ENCODE measurements at places on chromosomes 7 and 10.

GRCh38 chr7:157440346-157441022 is 103.7 kb downstream of the DNAJB6 start:
- DNase-seq = no peak

DNA sequence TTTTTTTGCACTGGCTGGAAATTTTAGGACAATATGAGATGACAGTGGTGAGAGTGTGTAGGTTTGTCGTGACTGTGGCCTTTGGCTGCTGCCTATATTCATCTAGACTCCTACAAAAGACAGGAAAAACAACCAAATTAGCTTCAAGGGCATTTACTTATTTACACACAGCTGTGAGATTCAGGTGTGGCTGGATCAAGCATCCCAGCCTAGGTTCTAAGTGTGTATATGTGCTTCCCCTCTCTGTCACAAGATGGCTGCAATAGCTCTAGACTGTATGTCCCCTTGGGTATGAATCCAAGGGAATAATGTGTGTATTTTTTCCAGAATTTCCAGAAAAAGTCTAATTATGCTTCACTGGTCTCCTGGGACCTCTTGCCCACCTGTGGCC is 25.5 kb upstream of the INPP5A start:
- no peak for DNase-seq

DNA sequence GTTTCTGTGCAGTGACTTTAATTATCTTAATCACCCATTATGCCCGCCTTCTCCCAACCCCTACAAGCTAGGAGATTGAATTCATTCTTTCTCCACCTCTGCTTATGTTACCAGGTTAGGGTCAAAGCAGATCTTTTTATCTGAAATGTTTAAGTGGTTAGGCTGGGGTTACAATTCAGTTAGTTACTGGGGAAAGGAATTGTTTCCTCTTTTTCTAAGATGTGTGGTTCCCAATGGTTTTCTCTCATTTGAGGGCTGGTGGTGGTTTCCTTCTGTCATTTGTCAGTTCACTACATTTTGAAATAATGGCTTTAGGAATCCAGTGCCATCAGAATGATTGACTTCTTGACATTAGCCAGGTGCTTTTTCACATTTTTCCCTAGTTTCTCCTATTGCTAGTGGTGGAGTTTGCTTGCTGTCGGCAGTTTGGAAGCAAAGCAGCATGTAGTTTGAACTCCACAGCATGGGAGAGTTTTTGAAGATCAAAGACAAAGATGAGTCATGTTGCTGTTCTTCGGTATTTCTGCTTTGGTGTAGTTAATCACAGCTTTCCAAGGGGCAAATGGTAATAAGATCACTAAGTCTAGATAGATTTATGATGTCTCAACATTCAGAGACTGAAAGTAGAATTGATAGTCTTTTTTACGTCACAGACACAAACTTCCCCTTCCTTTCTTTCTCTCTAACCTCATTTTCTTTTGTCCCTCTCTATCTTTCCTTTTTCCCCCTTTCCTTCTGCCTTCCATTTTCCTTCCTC is 168.2 kb downstream of the SND1 start:
- no peak for DNase-seq

- DNase-seq = no peak
Observed at GRCh38 chr7:82631998-82632397, 188.4 kb upstream of the CACNA2D1 start.

DNA sequence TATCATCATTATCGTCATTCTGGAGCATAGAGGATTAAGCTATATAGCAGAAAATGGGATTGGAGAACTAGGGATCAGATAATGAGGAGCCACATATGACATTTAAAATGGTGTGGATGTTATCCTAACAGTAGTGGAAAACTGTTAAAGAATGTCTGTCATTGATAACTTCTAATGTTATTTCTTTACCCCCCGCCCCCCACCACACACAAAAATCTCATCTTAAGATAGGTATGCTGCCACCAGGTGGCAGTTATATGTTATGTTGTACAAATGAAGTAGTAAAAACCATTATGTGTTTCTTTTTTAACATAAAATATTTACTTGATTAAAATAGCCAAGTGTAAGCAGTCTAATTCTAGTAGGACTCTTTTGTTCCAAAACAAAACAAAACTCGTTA is 13.0 kb downstream of the AKAP9 start:
- no peak for DNase-seq

DNA sequence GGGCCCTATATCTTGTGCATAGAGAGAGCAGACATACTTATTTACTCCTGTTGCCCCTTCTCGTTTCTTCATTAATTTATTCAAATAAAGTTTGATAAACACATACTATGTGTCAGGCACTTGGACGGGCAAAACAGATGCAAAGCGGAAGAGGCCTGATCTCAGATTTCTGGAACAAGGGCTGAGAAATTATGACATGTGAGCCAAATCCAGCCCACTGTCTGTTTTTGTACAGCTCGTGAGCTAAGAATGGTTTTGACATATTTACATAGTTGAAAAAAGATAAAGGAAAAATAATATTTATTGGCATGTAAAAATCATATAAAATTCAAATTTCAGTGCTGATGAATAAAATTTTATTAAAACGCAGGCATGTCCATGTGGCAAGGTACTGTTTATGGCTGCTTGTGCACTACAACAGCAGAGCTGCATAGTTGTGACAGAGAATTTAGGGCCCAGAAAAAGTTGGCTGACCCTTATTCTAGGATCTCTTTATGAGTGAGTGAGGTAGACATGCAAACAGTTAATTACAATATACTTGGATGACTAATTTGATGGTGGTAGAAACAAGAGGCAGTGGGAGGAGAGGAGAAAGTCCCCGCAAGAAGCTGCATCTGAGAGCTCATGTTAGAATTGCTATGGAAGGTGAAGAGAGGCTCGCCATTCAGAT is 68.1 kb upstream of the ITPRID1 start:
- DNase-seq = no peak

GRCh38 chr10:15254808-15255648 is 86.5 kb upstream of the NMT2 start:
- DNase-seq = no peak

GRCh38 chr7:159083698-159084068 is 61.0 kb downstream of the VIPR2 start:
- no peak for DNase-seq

- DNase-seq = no peak
Observed at GRCh38 chr7:63077841-63078240, 920.8 kb upstream of the ZNF722 start.

DNA sequence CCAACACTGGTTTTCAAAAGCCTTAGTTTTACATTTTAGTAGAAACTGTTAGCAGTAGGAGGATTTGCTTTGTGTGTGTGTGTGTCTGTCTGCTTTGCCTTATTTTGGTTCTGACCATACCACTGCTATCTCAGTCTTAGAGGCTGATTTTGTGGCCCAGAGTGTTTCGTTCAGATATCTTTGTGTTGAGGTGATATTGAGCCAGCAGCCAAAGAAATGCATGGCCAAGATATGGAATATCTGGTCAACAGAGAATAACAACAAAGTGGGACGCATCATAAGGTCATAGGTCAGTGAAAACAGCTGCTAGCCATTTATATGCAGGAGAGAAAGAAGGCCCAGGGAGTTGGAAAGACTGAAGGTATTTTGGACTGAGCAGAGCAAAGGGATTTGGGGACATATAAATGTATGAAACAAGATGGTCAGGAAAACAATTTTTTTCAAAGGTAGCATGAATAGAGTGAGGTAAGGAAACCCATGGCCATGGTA is 47.7 kb downstream of the KIAA1217 start:
- DNase-seq = no peak

DNA sequence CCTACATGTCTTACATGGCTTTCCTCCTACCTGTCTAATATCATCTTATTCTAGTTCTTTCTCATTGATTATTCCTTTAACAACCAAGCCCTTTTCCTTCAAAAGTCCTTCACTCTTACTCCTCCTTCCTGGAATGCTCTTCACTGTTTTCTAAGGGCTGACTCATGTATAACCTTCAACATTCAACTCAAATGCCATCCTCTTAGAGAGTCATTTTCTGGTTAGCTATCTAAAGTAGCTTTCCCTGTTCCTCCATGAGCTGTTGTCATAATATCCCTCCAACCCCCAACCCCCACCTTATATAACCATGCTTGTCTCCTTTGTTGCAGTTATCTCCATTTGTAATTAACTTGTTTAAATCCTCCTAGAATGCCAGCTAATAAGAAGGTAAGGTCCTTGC is 286.8 kb downstream of the ADK start:
- DNase-seq = no peak

DNA sequence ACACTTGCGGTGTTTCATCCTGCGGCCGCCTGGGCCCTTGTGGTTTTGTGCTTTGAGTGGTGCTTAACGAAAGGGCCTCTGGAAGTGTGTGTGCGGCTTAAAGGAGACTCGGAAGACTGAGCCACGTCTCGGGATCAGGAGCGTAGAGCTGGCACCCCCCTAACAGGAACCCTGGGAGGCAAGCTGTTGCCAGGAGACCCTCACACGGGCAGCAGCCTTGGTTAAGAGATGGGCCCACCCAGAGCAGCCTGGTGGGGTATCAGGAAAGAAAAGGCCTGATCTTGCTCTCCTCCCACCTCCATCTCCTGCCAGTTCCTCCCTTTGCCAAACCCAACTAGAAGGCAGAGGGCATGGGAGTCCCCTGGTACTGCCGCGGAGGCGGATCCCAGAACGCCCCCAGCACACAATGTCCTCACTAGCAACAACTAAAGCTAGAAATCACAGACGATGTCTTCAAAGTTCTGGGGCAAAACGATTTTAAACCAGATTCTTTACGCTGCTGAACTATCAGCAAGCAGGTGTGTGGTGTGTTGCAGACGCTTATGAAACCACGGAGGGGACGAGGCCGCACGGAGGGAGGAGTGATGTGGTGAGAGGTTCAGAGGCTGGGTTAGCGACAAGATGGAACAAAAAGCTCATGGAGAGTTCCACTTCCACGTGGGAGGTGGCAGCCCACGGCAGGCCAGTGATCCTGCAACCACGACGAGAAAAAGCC is 67.0 kb upstream of the INPP5A start:
- DNase-seq = no peak

DNA sequence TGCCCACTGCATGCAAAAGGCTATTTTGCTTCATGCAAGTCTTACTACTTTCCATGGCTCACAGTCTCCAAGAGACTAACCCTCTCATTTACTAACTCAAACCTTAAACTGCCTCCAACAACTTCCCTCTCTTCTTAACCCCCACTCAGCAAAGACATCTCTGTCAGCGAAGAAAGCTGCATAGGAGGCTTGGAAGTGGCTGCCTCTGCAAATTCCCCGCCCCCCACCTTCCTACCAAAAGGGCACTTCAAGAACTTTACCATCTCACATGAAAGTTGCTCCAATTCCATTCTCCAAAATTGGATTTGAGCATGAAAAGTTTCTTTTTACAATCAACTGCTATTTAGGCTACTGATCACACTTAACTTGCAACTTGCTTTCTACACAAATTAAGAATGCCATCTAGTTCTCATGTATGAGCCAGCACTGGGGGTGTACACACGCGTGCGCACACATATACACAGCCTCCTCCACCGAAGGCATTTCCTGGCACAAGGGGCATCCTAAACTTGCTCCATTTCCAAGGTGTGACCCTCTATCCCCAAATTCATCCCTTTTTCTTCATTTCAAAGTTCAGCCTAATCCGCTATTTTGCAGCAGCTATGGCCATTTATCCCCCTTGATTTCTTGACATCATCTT is 1.8 kb downstream of the CCDC6 start:
- no peak for DNase-seq

DNA sequence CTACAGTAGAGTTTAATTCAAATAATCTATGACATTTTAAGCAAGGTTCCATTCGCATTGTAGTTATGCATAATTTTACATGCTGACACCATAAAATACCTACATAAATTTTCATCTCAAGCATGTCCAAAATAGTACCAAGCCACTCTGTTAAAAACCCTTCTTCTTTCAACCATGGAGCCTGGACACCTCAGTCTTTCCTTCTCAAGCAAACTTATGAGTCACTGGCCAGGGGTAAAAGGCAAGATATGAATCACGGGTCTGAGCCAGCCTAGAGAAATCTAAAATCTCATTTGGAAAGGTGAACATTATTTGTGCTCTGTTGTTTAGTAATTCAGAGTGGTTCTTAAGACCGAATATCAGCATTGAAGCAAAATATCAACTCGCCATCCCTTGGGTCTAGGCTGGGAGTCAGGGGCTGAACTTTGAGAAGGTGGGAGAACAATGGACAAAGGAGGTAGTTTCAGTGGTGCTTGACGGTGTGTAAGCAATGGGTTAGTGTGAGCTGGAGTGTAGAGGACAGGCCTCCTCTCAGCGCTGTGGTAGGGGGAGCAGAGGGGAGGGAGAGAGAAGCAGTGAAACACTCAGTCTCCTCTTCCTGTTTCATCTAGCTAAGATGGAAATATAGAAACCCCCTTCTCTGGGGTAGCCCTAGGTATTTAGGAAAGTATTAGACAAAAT is 19.1 kb upstream of the GPAM start:
- no peak for DNase-seq

- DNase-seq = no peak
Observed at GRCh38 chr10:70186571-70186970, 16.3 kb upstream of the SAR1A start.

DNA sequence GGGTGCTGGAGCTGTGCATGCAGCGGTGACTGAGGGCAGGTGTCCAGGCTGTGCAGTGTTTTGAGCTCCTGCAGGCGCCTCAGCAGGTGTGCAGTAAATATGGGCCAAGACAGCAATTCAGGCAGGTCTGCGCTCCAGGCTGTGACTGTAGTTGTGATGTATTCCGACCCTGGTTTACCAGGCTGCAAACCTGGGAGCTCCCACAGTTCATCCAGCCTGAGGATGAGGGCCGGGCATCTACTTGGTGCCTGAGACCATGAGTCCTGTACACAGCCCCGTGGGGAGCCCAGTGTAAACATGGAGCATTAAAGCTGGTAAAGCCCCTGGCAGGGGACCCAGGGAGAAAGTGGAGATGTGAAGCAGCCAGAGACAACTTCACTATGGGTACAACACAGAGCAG is 82.8 kb downstream of the VOPP1 start:
- DNase-seq = no peak

- no peak for DNase-seq
Observed at GRCh38 chr10:3986493-3987142, 201.6 kb upstream of the KLF6 start.

DNA sequence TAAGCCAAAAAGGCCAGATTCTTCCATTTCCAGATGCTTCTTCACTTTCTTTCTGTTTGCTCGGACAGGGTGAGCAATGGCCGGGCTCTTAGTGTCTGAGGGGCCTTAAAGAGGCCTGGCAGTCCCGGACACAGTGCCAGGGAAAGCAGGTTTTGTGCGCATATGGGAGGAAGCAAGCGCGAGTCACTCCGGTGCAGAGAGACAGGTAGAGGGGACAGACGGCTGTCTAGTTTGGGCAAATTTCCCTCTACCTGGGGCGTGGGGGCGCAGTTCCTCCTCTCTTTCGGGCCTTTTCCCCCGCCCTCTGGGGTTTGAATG is 4.7 kb downstream of the NEUROD6 start:
- no peak for DNase-seq

GRCh38 chr10:11263767-11264166 is 246.1 kb downstream of the CELF2 start:
- no peak for DNase-seq

GRCh38 chr7:50793120-50793946 is 10.6 kb upstream of the GRB10 start:
- no peak for DNase-seq
